ENCODE measurements at places on chromosomes 2 and 18. TPM values are rescaled to one million over a fixed set of nuclear protein-coding genes. Genes with fewer than 3 reads are reported as not detected.

The NEMP2 gene
- total RNA-seq = 11.9 TPM

The UGT1A4 gene
- total RNA-seq = not detected

The CAB39 gene
- total RNA-seq = 40.8 TPM

The TGOLN2 gene
- total RNA-seq = 94.8 TPM

The RGPD3 gene
- total RNA-seq = not detected

The CTLA4 gene
- not detected for total RNA-seq

The TSPYL6 gene
- not detected for total RNA-seq

The ZFP36L2 gene
- 87.9 TPM for total RNA-seq

The SLC4A5 gene
- total RNA-seq = 2.3 TPM

The NT5DC4 gene
- not detected for total RNA-seq

The CNRIP1 gene
- total RNA-seq = 33.9 TPM

Measured in osteocyte (in vitro differentiated cells).